ENCODE measurements at places on chromosomes 2 and 18.

DNA sequence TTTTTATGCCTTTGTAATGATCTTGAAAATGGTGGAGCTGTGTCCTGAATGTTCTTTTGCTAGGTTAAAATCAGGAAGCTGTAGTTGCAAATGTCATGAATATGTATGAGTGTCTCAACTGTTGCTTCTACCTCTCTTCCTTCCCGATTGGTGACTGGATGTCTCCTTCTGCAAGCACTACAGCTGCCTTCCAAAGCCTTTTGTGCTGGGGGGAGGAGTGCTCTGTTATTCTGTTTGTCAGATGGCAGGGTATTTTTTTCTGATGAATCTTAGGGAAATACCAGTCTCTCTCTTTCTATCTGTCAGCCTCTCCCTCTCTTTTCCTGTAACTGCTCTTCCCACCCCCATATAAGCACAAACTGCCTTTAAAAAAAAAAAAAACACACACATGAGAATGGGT is 1396.3 kb upstream of the CELF4 start:
- no peak for DNase-seq

DNA sequence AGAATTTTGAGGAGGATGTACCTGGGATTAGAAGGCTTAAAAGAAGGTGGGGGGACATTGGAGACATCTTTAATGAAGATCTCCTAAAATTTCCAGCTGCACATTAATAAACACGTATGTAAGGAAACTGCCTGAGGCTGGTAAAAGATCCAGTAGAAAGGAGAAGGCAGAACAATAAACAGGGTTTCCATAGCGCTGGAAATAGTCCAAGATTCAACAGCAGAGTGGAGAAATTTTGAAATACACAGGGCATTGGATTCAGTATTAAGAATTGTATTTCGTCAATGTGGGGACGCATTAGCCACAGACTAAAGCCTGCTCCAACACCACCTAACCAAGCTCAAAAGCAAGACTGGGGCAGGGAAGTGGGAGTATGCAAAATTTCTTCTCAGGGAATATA is 606.9 kb upstream of the NRXN1 start:
- DNase-seq, result no peak

GRCh38 chr2:65417509-65418085 is 14.8 kb downstream of the SPRED2 start:
- no peak for DNase-seq

DNA sequence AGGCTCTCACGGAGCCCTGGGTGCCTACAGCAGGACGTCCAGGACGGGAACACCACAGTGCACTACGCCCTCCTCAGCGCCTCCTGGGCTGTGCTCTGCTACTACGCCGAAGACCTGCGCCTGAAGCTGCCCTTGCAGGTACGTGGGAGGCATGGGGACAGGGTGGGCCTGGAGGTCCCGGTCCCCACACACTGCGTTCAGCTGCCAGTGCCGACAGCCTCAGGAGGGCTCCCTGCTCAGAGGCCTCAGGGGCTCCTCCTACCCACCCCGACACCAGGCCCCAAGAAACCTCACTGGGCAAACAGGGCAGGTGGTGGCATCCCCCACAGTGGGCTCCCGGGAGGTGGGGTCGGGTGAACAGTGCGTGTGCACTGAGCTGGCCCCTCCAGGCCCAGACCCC is 10.8 kb downstream of the ANO7 start:
- DNase-seq, result no peak

GRCh38 chr18:78894033-78894305 is 85.6 kb upstream of the SALL3 start:
- no peak for DNase-seq

- DNase-seq, result peak; percentile 83
These were observed 257.7 kb upstream of the UBE2E3 start for GRCh38 chr2:180722551-180723239.
